ENCODE measurements at places on chromosomes 1 and 21.

DNA sequence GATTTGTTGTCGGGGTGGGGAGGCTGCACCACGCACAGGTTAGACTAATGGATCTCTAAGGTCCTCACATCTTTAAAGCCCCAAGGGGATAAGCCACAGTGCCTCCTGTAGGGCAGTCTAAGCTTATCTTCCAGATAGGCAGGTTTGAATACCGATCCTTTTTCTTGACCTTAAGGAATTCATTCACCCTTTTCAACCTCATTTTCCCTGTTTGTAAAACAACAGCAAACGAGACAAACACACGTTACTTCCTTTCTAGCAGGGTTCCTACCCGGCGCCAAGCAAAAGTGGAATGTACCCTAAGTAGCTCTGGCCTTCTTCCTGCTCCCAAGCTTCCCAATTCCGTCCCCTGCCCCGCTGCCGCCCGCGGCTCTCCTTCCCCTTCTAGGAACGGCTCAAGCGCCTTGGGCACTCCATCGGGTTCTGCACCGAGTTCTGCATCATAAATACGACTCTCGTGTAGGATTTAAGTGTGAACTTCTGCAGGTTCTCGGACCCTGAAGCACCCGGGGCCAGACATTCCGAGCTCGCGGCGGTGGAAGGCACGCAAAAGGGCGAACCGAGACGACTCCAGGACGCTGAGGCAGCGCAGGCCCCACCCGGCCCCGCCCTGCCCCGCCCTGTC, 548 bp upstream of the CDC20 start:
- DNase-seq = no peak

DNA sequence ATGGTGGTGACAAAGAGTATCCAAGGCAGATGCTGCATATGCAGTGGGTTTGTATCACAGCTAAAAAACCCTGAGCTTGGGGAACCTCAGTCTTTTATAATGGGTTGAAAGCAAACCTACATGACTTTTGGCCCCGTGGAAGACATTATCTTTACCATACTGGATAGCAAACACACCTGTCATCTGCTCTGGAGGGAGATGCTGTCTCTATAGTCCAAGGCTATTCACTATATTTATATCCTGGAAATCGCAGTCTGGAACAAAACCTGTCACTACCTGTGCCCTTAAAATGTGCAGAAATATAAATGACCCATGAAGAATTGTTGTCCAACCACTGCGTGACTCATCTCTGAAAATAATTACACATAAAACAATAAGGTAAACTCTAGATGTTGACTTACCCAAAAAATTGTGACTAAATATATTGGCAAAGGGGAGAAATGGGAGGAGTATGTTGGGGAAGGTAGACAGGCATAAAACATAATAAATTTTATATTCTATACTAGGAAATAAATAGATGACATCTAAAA, 121.0 kb upstream of the CXADR start:
- DNase-seq = no peak

DNA sequence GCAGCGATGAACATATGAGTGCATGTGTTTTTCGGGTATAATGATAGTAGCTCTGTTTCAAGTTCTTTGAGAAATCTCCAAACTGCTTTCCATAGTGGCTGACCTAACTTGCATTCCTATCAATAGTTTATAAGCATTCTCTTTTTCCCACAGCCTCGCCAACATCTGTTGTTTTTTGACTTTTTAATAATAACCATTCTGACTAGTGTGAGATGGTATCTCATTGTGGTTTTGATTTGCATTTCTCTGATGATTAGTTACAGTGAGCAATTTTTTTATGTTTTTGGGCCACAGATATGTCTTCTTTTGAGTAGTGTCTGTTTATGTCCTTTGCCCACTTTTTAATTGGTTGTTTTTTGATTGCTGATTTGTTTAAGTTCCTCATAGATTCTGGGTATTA, 10.6 kb upstream of the RUNX1 start:
- DNase-seq = no peak

DNA sequence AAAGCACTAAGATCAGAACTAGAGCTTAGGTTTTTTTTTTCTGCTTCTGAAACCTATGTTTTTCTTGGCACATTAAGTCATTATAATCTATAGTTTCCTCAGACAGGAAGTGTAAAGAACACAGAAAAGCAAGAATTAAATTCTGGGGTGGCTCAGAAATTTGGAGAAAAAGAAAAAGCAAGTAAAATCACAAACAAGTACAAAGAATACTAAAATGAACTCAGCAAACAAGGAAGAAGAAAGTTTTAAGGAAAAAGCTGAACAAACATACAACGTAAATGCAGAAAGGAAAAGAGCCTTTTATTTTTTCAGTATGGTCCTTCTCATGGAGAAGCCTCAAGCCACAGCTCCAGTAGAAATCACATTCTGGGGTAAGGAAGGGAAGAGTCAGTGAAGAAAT, 8.6 kb upstream of the CNN3 start:
- DNase-seq = no peak

DNA sequence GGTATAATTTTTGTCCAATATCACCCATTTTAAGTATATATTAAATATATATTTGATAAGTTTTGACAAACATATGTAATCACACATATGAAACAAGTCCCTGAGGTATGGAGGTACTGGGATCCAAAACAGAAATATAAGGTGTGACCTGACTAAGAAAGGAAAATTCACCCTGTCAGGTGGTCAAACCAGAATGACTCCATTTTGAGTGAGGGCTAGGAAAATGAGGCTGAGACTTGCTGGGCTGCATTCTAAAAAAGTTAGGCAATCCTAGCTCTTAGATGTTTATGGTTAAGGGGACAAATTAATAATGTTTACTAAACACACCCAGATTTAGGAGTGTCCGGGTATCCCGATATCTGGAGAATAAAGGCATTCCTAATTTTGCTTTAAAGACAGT, 11.6 kb upstream of the SLC19A2 start:
- DNase-seq = no peak

GRCh38 chr1:185672719-185673360, 61.4 kb upstream of the HMCN1 start:
- DNase-seq = no peak

- no peak for DNase-seq
These were observed 79.5 kb downstream of the LRRC8D start for GRCh38 chr1:89900323-89900722.

- DNase-seq = no peak
These were observed 57.3 kb downstream of the ZNF644 start for GRCh38 chr1:90964444-90965035.

GRCh38 chr21:31920275-31920674, 47.5 kb downstream of the HUNK start:
- no peak for DNase-seq

DNA sequence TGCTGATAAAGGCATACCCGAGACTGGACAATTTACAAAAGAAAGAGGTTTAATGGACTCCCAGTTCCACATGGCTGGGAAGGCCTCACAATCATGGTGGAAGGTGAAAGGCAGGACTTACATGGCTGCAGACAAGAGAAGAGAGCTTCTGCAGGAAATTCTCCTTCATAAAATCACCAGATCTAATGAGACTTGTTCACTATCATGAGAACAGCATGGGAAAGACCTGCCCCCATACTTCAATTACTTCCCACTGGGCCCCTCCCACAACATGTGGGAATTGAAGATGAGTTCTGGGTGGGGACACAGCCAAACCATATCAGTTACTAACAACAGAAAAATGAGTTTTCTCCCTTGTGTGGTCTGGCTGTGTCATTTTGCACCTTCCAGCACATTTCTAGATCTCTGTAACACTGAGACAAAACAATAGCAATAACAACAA, 741.4 kb downstream of the KCNT2 start:
- no peak for DNase-seq

- no peak for DNase-seq
These were observed 95.1 kb downstream of the GPATCH2 start for GRCh38 chr1:217535601-217536377.

DNA sequence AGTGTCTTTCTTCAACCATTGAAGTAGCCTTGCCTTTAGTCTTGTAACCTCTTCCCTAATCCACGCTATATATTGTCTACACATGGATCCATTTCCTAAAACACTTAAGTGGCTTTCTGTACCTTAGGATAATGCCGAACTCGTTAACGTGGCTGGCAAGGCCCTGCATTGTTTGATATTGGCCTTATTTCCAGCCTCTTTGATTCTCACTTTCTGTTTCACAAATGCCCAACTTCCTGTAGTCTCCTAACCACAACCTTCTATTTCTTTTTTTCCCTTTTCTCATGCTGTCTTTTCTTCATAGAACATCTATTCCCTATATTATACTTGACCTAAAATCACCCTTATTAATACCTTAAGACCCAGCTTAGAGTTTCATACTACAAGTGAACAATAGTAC, 536.0 kb downstream of the LMO4 start:
- no peak for DNase-seq

GRCh38 chr21:16496609-16497008, 766.8 kb downstream of the USP25 start:
- DNase-seq = no peak

DNA sequence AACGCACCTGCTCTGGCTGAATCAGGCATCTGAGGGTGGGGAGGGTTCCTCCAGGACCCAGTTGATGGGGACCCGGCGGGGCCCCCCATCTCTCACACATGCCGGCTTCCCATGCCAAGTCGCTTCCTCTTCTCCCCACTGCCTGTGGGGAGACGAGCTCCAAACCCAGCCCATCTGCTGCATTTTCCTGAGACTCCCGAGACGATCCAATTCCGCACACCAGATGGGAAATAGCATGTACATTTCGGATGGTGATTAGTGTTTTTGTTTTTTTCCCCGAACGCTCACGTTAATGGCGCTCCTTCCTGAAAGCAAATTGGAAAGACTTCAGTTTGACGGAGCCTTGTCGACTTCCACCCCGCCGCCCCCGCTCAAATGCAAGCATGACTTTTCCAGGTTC, 13.2 kb upstream of the GRIK3 start:
- DNase-seq = no peak

DNA sequence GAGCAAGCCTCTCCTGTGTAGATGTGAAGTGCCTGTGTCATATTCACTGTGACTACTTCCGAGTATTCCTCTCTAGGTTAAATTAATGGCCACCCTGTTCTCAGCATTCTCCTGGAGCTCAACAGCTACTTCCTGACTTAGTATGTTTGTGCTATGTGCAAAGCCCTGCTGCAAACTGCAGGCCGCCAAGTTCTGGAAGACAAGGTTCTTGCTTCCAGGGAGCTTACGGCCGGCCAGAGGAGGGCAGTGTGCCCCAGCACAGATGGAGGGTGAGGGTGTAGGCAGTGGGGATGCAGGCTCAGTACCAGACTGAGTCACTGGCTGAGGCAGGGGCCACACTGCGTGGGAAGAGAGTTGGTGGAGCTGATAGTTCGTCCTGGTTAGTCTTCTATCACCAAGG, 43.2 kb downstream of the ELK4 start:
- no peak for DNase-seq

GRCh38 chr21:31193761-31194160, 150.3 kb downstream of the TIAM1 start:
- DNase-seq = no peak

- DNase-seq = no peak
These were observed 126.4 kb downstream of the NEK7 start for GRCh38 chr1:198283222-198283621.

- no peak for DNase-seq
These were observed at the start of gene DPT for GRCh38 chr1:168728473-168729404. DPT (minus strand) TSS chr1:168729206; CDS start chr1:168729174, 32 bp downstream.

DNA sequence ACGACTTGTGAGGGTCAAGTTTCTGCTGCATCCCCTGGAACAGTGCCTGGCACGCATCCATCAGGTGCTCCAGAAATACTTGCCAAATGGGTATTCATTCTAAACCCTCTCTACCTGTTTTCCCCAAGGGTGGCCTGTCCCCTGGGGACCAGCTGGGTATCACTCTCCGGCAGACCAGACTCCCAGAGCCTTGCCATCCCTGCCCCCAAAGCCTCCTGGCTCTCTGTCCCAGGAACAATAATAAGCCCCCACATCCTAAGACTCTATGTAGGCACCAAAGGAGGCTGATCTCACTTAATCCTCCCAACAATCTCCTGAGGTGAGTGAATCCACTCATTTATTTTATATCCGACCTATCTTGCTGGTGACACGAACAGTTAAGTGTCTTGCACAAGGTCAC, 96.7 kb downstream of the MRPL37 start:
- DNase-seq = no peak

GRCh38 chr1:42913426-42914091, 45.1 kb downstream of the SLC2A1 start:
- no peak for DNase-seq

- DNase-seq = no peak
These were observed 261.4 kb upstream of the C1orf174 start for GRCh38 chr1:4161366-4162006.

DNA sequence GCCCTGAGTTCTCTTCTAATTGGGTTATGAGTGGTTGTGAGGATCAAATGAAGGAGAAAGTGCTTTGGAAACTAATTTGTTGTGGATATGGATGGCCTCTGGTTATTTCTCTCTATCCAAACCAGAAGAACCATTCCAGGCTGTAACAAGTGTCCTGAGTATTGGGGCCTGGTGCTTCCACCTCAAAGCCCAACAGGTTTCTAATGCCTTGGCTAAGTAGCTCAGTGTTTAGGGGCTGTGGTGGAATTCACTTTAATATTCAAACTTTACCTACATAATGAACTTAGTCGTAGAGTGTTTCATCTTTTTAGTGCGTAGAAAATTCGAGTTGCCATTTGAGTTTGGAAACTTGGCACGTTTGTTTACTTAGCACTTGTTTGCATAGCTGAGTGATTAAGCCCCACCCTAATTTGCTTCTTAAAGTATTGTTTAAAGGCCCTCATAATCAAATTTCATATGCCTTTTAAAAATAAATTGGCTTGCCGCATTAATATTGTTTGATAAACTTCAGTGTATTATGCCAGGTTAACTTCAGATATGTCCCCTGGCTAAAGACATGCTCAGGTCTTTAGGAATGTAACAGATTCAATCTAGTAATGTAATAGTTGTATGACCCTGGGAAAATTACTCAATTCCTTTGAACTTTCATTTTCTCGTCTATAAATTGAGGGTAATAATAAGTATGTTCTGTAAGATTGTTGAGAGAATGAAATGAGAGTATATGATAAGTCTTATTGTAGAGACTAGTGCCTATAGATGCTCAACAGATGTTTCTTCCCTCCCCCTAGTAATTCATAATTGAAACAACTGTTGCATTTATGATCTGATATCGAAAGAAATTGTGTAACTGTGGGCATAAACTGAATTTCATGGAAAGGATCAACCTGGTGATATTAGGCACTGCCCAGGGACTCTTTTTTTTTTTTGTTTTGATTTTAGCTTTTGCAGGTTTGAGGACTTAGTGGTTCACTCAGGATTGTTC, 1.6 kb downstream of the AGO4 start:
- DNase-seq = no peak

GRCh38 chr1:114467491-114467890, 43.5 kb downstream of the TRIM33 start:
- DNase-seq = no peak

GRCh38 chr21:25791319-25791718, 56.5 kb downstream of the GABPA start:
- DNase-seq = no peak

DNA sequence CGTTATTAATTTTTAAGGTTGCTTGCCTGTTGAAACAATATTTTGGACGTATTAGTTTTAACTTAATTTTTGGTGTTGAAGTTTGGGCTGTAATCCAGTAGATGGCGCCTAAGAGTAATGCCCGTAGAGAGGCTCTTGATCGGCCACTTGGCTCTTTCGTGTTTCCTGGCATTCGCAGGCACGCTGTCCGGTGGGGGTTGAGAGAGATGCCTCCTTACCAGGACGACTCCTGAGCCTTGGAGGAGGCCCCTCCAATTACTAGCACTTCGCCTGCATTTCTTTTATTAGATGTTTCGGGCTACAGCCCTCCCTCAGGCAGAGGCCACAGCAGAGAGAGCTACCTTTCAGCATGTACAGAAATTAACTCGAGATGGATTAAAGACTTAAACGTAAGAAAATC, 12.0 kb downstream of the OR2M4 start:
- no peak for DNase-seq

Data from stimulated activated CD8-positive, alpha-beta memory T cell treated with anti-CD3 and anti-CD28 coated beads, Interleukin-2, amount 100 ng/mL, for 1 hour (primary cell).